NCI-H1092 (cell line): ENCODE measurements at places on chromosomes 4 and X.

DNA sequence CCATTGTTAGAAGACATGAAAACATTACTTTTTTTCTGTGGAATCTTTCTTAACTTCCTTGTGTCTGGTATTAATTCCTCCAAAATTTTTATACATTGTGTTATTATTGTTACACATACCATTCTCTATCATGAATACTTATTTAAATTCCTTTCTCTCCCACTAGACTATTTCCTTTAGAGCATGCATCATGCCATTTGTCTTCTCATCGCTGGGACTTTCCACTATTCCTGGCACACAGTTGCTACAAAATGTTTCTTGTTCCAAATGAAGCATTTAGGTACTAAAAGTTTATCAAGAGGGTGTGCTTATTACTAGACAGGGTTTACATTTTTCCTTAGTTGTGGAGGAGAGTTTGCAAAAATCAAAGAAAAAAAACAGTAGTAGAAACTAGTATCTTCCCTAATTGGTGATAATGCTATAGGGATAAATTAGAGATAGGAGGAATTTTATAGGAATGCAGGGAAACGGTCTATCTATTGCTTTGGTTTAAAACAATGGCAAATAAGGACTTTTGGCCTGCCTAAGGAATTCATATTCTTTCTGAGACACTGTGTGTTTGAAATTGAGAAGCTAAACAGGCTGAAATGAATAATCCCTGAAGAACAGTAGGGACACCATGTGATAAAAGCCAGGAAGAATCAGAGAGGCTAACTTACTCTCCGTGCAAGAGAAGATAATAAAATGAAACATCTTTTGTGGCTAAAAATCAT is 187.5 kb upstream of the TBC1D9 start:
- no peak for DNase-seq

DNA sequence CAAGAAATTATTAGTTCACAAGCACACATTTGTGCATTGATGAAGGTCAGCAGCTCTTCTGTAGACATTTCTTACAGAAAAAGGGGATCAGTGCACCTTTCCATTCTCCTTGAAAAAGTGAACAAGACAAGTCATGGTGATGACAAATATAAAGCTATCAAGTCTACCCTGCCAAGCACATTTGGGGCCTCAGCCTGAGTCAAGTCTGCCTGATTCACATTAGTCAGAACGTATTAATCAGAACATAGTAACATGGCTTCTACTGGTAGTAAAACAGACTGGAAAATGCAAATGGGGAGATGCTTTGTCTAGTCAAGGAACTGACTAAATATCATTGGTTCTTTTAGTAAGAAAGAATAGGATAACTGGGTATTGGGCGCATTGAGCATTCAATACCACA is 2305.1 kb downstream of the PCDH7 start:
- DNase-seq: no peak

GRCh38 chr4:7862561-7863192 is 77.0 kb downstream of the AFAP1 start:
- no peak for DNase-seq

DNA sequence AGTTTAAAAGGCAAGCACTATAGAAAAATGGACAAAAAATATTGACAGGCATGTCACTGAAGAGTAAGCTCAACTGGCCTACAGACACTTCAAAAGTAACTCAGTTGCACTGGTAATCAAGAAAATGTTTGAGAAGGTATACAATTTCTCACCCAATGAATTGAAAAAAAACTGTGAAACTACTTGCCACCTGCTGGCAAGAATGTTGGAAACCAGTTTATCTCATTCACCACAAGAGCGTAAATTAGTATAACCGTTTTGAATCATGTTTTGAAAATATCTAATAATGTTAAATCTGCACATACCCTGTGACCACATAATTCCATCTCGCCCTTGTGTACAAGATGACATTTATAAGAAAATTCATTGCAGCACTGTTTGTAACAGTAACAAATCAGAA is 31.7 kb downstream of the TXK start:
- no peak for DNase-seq

DNA sequence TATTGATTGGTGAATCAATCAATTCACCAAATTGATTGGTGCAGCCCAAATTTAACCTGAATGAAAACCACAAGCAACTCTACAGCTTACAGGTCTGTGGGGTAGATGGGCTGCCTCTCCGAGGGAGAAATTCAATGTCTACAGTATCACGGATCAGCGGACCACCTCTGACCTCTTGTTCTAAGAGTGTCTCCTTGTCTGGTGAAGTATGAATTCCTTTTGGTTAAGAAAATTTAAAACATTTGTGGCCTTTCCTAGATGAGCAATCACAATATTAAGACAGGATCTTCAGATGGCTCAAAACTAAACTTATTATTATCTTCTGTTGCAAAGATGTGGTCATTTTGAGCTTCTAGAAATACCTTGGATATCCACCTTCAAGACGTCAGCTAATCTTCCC is 153.3 kb downstream of the IL15 start:
- DNase-seq: no peak

GRCh38 chr4:676871-677235 is 2.5 kb downstream of the MYL5 start:
- DNase-seq: no peak

- DNase-seq: no peak
Measured at GRCh38 chr4:100420571-100420970, 97.3 kb downstream of the EMCN start.

DNA sequence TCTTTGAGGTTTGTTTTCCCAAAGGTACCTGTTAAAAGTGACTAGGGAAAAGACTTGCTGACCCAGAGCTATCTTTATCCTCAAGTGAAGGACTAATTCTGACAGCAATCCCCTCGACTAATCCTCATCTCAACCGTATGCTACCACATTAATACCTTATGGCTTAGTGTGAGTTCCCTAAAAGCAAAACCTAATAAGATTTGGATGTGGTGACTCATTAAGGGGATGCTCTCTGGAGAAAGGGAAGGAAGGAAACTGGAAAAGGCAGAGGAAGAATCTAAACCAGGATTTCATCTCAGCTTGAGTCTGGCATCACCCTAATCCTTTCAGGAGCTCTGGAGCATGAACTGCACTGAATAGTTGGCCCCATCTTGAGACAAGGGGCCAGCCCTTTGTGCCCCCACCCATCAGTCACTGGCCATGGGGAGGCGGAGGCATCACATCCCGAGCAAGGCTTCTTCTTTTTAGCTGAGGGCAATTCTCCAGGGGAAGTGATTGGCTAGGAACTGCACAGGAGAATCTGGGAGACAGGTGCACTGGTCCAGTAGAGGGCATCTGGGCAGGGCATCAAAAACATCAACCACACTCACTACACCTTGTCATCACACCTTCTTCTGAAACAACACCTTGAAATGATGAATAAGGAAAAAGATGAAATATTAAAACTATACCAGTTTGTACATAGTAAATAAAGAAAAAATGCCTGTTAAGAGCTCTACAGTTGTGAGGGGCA is 6.9 kb upstream of the BBS7 start:
- no peak for DNase-seq

GRCh38 chr4:14667624-14668151 is 334.6 kb upstream of the CPEB2 start:
- no peak for DNase-seq

DNA sequence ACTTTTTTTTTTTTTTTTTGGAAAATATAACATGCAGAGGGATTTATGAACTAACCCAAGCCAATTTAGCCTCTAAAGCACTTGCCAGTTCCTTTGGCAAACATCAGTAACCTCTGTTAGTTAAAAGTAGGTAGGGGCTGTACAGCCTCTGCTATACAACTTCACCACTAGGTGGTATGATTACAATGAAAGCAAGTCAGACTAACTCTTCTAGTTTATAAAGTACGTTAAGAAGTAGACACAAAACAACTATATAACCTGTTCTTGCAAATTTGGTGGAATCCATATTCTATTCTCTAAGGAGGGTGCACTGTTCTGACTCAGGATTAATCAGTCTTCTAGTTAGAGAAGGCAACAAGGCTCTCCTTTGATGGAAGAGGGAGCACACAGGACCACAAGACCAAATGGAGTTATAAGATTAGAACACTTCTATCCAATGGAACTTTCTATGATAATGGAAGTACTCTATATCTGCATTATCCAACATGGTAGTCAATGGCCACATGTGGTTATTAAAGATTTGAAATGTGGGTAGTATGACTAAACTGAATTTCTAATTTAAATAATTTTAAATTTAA is 12.8 kb downstream of the AIMP1 start:
- DNase-seq: no peak

DNA sequence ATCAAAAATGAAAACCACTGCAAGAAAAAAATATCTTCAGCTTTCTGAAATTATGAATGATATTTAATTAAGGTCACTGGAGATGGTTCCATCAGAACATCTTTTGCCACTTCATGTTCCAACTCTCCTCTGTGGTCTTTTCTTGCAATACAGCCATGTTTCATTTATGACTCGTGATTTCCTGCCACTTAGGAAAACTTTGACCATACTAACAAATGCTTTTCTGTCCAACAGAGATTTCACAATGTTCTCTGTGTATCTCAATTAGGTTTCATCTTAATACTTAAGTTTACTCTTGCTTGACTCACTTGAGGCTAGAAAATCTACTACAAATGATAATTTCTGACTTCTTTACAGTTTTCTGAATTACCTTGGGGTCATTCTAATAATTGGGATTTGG is 330.9 kb downstream of the CXXC4 start:
- no peak for DNase-seq

DNA sequence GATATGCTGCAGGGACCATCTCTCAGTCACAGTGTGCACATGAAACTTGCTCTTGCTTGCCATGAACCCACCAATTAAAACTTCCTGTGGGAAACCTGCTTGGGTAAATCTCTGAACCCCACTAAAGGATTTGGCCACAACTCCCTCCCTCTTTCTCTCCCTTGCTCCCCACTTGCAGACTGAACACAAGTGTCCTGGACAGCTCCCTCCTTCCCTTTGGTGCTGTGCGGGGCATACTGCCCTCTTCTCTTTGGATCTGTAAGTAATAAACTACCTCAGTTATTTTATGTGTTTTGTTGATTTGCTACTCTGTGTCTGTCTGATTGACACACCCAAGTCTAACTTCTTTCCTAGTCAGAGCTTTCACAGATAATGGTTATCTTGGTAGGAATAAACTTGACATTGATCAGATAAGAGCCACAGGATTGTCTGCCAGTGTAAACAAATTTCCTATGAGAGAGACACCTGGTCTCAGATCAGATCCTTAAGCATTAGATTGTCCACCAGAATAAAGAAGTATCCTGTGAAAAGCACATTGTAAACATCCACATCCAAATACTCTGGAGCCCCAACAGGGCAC is 41.8 kb downstream of the SULT1E1 start:
- no peak for DNase-seq

DNA sequence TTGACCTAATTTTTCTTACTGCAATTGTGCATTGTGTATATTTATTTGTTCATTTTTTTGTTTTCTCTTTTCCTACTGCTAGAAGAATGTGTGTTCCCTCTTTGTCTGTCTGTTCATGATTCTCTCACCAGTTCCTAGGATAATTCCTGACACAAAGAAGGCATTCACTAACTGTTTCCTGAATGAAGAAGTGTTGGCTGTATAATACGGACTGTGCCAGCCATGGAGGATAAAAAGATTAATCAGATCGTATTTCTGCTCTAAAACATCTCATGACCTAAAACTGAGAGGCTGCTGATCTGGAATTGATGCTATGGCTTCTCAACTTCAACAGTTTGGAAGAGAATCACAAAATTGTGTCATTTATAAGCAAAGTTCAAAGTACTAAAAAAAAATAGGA is 563.1 kb upstream of the FRG1 start:
- DNase-seq: no peak

GRCh38 chr4:142242156-142242555 is 603.9 kb downstream of the INPP4B start:
- no peak for DNase-seq
